ENCODE measurements at places on chromosomes 7 and 10.

DNA sequence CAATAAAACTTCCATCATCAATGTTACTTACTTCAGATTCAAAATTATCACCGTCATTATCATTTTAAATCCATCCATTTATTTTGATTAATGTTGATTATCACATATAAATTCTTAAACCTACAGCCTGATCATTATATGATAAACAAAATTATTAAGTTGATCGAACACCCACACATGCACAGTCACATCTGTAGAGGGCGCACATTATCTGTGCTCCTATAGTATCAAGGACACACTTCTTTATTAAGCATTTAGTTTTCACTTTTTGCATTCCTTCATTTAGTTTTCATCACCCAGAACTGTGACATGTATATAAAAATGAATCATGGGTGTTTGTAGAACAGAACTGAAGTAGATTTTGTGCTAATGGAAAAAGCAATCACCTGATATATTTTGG, 26.2 kb upstream of the ZNF716 start:
- no peak for DNase-seq

GRCh38 chr10:71502190-71502589, 105.5 kb downstream of the CDH23 start:
- DNase-seq: no peak

DNA sequence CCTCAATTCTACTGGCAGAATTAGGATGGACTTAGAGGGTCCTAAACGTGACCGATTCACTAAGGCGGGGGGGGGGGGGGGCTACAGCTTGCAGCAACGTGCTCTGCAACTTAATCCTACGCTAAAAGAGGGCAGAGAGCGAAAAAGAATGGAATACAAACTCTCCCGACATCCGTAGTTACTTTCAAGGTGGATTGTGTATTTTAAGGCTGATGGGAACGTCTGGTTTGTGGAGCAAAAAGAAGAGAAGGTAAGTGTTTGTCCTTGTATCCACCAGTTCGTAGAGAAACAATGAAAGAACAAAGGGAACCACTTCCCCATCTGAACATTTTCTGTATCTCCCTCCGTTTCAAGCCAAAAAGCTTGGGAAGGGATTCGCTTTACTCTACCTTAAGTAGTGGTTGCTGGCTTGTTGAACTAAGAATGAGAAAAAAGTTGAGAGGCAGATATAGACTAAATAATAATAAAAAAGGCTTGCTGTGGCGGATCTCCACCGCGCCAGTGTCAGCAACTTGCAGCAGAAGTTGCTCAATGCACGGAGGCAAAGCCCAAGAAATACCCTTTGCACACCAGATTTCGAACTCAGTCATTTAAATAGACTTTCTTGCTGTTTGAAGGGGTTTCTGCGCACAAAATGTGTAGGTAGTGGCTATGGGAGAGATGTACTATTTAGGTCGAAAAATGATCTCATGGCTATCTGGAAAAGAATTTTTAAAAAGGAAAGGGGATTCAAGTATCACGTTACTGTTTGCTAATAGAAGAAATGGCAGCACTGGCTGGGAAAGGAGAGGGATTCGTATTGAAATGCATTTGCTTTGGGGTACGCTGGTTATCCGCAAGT, 736 bp downstream of the SKIDA1 start:
- DNase-seq: no peak

- no peak for DNase-seq
These were observed 265.2 kb upstream of the PHF14 start for GRCh38 chr7:10708447-10708846.

DNA sequence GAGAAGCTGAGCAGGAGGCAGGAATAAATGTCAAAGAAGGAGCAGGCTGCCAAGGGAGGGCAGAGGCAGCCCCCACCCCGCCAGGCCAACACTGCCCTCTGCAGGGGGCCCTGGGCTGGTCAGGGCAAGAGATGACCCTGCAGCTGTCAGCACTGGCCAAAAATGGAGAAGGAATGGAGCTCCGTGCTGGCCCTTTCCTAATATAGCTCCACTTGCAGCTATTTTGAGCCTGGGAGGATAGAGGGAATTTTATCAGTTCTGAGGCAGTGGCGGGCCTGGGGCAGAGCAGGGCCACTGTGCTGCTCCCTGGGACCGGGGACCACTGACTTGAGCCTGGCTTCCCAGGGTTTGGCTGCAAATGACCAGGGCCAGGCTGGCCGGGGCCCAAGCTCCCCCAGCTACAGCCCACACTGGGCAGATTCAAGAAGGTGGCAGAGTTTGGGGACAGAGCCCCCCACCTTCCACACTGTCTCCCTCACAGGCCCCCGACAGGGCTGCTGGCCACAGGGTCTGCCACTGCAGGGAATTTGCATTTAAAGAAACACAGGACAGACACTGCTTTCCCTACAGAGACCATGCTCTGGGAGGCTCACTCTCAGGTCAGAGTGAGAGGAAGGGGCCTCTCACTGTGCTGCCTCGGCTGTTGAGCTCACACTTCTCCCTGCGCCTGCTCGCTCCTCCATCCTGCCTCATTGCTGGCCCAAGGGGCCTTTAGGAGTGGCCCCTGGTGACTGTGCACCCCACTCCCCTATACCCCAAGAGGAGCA, 16.2 kb downstream of the LDB3 start:
- no peak for DNase-seq

- no peak for DNase-seq
These were observed 1.1 kb downstream of the DENND2A start for GRCh38 chr7:140639366-140640053.

GRCh38 chr10:74906611-74907198, 80.3 kb downstream of the KAT6B start:
- DNase-seq: no peak

DNA sequence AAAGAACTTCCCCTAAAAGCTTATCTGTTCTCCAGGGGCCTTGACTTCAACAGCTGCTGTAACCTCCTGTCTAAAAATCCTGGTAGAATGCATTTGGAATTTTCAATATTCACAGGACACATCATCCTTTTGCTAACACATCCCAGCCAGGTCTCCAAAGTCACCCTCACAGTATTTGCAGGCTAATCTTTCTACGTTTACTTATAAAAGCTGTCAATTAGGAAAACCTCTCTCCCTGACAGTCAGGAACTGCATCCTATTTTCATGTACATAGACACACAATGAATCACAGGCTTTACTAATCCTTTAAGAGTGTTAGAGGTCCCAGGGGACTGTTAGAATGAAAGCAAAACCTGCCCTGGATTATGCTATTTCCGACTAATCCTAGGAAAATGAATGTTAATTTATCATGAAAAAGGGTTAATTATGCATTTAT, 102.2 kb downstream of the GFRA1 start:
- no peak for DNase-seq

- no peak for DNase-seq
These were observed 35.1 kb downstream of the MACROH2A2 start for GRCh38 chr10:70087616-70088307.

GRCh38 chr7:19677180-19677579, 31.7 kb downstream of the POLR1F start:
- peak; percentile 10 for DNase-seq

DNA sequence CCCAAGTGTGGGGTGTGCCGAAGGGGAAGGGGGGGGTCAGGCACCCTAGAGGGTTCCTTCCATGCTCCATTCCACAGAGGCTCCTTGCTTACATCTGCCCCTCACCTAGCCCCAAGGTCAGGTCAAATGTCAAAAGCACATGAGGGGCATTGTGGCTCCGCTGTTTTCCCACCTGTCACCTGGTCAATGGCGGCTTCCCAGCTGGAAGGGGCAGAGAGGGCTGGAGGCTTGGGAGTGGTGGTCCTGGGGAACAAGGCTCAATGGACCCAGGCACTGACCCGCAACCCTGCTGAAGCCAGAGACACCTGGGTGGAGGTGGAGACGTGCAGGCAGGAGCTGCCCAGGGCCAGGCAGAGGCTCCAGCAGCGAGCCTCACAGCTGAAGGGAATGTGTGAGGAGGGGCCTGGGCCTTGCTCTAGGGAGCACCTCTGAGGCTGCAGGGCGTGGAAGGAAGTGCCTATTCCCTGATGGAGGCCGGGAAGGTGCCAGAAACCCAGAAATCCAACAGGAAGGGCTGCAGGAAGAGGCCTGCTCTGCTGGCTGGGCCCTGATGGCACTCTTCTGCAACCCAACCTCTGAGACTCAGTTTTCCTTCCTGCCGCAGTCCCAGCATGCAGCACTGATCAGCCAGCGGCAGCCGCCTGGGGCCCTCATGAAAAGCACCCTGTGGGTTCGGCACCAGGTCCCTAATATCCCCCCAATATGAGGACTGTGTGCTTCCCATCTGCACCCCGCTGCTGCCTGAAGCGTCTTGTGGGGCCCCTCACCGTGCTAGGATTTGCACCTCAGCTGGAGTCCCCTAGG, 16.0 kb downstream of the RASGEF1A start:
- DNase-seq: no peak

GRCh38 chr7:112986256-112987031, 100.2 kb downstream of the GPR85 start:
- DNase-seq: no peak

DNA sequence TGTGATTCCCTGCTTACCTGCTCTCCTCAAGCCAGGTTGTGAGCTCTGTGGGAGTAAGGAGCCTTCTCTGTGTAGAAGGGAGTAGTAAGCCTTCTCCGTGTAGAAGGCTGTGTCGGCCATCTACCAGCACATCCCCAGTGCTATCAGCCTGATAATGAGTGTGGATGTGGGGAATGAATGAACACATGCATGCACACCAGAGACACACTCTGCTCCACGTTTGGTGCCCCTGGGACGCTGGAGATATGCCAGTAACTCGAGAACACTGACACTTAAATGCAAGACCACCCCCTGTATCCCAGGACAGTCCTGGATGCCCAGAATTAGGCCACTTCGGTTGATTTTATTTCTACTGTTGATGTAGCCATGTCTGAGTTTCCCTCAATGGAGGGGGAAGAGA, 21.1 kb upstream of the GPR26 start:
- no peak for DNase-seq

DNA sequence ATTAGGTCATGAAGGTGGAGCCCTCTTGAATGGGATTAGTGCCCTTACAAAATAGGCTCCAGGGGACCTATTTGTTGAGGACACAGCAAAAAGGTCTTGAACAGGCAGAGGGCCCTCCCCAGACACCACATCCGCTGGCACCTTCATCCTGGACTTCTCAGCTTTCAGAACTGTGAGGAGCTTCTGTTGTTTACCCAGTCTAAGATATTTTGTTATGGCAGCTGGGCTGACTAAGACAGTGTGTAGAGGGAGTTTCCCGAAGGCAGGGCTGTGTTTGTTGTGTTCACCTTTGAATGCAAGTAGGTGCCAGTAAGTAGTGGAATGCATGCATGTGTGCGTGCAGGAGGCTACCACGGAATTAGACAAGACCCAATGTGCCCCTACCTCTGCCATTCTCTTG, 106.7 kb downstream of the PTPRE start:
- DNase-seq: no peak

DNA sequence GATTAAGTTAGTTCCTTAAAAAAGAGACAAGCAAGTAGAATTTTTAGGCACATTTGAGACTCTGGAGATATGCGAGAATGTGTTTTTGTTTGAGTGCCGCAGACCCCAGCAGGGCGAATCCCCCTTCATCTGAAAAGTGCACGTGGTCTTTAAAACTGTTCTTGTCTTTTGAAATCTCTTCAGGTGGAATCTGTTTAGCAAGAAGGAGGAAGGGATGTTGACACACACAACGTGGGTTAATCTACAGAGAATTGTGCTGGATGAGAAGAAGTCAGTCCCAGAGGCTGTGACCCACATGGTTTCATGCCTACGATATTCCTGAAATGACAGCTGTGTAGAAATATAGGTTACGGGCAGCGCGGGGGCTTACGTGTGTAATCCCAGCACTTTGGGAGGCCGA, 27.1 kb upstream of the ZFAND2A start:
- DNase-seq: no peak

- DNase-seq: no peak
These were observed 30.4 kb upstream of the EN2 start for GRCh38 chr7:155427411-155428038.

- DNase-seq: no peak
These were observed 642.1 kb downstream of the PARD3 start for GRCh38 chr10:34172936-34173533.

- DNase-seq: no peak
These were observed 275.8 kb upstream of the SEMA3D start for GRCh38 chr7:85462671-85463070.

- DNase-seq: no peak
These were observed 17.6 kb downstream of the LRRN3 start for GRCh38 chr7:111108496-111108895.

DNA sequence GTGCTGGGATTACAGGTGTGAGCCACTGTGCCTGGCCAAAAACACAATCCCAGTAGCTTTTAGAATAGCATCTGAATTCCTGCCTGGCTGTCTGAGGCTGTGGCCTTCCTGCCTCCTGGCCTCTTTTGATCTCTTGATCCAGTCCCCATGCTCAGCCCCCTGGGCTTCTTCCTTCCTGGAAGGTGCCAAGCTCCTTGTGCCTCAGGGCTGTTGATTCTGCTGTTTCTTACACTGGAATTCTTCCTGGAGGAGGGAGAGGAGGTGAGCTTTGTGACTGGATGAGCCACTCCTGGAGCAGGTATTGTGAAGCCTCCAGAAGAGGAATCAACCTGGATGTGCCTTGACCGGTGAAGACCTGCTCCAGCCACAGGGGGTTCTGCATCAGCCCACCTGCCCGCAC, 17.3 kb upstream of the MKI67 start:
- DNase-seq: no peak

DNA sequence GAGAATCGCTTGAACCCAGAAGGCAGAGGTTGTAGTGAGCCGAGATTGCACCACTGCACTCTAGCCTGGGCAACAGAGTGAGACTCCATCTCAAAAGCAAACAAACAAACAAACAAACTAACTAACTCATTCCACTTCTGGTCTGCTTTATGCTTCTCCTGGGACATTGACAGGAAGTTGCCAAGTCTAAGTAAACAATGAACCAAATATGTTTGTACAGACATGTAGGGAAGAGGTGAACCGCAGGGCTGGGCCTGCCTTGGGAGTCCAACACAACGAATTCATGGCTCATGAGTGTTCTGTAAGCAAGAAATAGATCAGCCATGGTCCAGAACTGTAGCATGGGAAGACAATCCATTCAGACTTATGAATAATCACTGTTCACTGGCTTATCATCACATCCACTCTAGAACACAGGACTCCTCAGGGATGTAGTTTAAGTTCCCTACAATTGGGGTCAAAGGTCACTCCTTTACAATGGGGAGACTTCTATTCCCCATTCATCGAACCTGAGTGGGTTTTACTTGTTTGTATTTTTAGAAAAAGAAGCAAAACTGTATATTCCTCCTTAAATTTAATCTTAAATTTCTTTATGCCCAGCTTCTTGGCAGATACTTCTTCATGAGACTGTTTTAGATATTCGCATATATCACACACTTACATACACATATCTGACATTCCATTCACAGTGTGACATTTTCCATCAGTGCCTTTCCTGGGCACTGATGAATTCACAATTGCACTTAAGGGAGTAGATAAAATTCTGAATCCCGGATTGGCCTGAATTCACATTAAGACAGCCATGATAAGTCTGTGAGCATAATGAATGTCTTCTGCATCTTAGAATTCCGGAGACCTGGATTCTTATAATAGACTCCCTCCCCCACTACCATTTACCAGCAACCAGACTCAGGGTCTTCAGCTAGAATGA, 159.1 kb upstream of the EEPD1 start:
- no peak for DNase-seq

- peak; percentile 20 for DNase-seq
These were observed 259.8 kb downstream of the GLI3 start for GRCh38 chr7:41977151-41977651.

GRCh38 chr10:23780331-23780730, 341.5 kb downstream of the OTUD1 start:
- no peak for DNase-seq

Data from activated CD4-positive, alpha-beta T cell treated with anti-CD3 and anti-CD28 coated beads, Interleukin-2, Interleukin-4, amounts not matched to agents 100 ng/mL and 50 ng/mL, durations not matched to agents 16 hours and 8 hours (primary cell).